Renal pelvis (tissue), 12 donors: ENCODE measurements at places on chromosomes 3 and 15. TPM values are rescaled to one million over a fixed set of nuclear protein-coding genes. Genes with fewer than 3 reads are reported as not detected.

CAPN3 gene
- polyA plus RNA-seq: 37.7 TPM

PLSCR5 gene
- not detected for polyA plus RNA-seq

CCNB2 gene
- polyA plus RNA-seq: 41.8 TPM

MKRN2 gene
- 48.3 TPM for polyA plus RNA-seq

GRK7 gene
- 0.13 TPM for polyA plus RNA-seq

KNG1 gene
- polyA plus RNA-seq: 119 TPM

MUC13 gene
- polyA plus RNA-seq: not detected

GOLGA6L4 gene
- 28.1 TPM for polyA plus RNA-seq

CFAP92 gene
- 2.2 TPM for polyA plus RNA-seq

SELENOT gene
- 113 TPM for polyA plus RNA-seq

ADAMTS17 gene
- polyA plus RNA-seq: 2.1 TPM

SPATA12 gene
- 0.17 TPM for polyA plus RNA-seq

THPO gene
- polyA plus RNA-seq: 2.5 TPM

ZMYND10 gene
- 3.4 TPM for polyA plus RNA-seq

KLF13 gene
- 69.1 TPM for polyA plus RNA-seq

ZPLD1 gene
- 0.62 TPM for polyA plus RNA-seq

SCN11A gene
- 1.6 TPM for polyA plus RNA-seq

TUSC7 gene
- not detected for polyA plus RNA-seq

SMC4 gene
- polyA plus RNA-seq: 112 TPM

ATP13A5 gene
- polyA plus RNA-seq: 0.18 TPM

PRTG gene
- 12.4 TPM for polyA plus RNA-seq

NANOGP8 gene
- 0.69 TPM for polyA plus RNA-seq

THRB gene
- 23.3 TPM for polyA plus RNA-seq

MRAS gene
- polyA plus RNA-seq: 28.7 TPM
